ENCODE measurements at places on chromosomes 3 and 15.
A peak's percentile ranks its signal among the peaks of the same experiment; 100 is the strongest.

- no peak for DNase-seq
Observed at GRCh38 chr3:16061491-16061890, 113.0 kb upstream of the GALNT15 start.

- no peak for DNase-seq
Observed at GRCh38 chr15:41377978-41378377, 24.3 kb downstream of the NDUFAF1 start.

DNA sequence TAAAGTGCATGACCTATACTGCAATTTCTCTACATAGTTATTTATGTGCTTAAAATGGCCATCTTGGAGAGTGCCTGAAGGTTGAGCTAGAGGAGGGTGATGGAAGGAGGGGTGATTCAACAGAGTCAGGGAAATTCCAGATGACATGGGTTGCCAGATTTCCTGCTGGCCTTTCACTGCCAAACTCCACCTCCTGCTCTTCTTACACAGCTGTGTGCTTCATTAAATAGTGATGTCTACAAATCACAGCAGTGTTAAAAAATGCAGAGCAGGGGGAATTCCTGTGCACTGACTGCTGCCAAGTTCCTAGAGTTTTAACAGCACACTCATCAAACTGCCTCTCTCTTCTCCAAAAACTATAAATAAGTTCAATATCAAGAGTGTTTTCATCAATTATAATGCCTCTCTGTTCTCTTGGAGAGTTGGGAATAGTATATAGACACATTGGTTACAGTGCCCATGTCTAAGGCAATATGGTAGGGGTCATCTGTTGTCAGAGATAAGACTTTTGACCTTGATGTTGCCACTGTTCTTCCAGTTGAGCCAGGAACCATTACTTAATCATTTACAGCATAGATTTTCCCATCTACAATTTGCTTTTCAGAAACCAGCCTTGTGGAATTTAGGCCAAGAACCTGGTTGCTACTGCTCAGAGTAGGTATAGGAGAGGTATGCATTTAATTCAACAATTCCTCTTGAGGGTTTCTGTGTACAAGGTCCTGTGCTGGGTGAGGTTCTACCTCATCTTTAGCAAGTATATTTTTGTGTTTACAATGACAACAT, 79.6 kb downstream of the TP63 start:
- no peak for DNase-seq

- no peak for DNase-seq
Observed at GRCh38 chr3:174253196-174253823, 605.8 kb upstream of the NAALADL2 start.

DNA sequence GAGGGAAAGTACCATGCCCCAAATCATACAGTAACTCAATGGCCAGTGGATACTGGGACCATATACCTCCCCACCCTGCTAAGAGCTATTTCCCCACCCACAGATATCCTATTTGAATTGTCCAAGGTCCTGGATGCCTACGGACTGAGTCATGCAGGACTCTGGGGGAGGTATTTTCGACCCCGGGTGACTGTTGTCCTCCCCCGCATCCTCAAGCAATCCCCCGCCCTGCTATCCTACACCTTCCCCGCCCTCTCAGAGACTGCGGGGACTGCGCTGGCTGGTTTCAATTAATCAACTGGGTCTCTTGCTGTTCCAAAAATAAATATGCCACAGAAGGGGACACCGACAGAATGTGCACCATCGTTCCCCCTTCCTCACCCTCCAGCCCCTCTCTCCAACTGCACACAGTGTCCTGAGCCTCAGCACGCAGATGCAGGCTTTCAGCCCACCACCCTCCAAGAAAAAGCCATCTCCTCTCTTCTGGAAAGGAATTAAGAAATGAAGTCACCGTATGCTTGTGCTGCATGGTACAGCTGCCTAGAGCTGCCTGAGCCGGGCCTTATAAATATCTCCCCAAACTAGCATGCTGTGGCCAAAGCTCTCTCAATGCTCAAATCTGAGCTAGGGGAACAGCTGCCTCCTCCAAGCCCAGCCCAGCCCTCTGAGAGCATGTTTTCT, 8.1 kb downstream of the CAV3 start:
- DNase-seq: no peak

DNA sequence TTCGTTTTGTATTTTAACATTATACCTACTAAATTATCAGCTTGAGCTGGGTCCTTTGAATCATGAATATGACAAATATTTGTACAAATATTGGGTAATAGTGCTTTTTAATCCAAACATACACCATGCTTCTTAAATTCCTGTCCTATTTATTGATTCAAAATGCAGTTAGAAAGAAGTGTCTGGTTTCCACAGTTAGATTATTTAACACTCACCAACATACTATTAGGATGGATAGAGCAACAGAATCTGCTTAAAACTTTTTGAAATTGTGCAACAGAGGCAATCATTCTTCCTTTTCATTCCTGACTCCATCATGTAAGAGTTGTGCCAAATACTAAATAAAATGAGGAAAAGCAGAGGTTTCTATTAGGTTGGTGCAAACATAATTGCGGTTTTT, 281.2 kb downstream of the LSAMP start:
- DNase-seq: no peak

GRCh38 chr3:14410106-14410502, 7.7 kb downstream of the SLC6A6 start:
- no peak for DNase-seq

- DNase-seq: peak; percentile 46
Observed at GRCh38 chr3:197399486-197399885, 101.1 kb upstream of the DLG1 start.

DNA sequence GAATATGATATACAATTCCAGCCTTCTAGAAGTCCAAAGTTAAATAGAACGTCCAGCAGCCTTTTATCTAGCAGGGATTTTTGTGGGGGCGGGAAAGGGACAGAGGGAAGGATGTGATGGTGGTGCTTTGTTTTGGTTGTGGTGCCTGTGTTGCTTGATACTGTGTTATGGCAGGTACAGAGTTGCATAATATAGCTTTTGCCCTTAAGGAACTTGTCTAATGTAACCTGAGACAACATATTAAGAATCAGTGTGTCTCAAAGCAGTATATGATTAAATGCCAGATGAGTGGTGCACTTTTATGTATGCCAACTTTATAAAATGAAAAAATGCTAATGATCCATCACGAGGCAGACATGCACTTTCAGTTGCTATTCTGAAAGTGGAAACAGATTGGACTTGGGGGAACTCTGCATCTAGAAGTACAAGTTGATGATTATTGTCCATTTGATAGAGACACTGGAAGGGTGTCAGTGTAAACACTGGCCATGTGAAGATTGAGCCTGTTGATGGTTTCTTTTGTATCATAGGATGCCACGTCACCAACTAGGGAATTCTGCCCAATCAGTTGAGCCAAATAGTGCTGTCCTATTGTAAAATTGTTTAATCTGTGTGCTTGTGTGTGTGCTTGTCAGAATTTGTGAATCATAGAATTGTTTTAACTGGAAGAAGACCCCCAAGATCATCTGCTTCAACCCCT, 23.0 kb downstream of the NEO1 start:
- DNase-seq: no peak

GRCh38 chr3:63909431-63909830, 2.8 kb downstream of the SCAANT1 start:
- DNase-seq: no peak

DNA sequence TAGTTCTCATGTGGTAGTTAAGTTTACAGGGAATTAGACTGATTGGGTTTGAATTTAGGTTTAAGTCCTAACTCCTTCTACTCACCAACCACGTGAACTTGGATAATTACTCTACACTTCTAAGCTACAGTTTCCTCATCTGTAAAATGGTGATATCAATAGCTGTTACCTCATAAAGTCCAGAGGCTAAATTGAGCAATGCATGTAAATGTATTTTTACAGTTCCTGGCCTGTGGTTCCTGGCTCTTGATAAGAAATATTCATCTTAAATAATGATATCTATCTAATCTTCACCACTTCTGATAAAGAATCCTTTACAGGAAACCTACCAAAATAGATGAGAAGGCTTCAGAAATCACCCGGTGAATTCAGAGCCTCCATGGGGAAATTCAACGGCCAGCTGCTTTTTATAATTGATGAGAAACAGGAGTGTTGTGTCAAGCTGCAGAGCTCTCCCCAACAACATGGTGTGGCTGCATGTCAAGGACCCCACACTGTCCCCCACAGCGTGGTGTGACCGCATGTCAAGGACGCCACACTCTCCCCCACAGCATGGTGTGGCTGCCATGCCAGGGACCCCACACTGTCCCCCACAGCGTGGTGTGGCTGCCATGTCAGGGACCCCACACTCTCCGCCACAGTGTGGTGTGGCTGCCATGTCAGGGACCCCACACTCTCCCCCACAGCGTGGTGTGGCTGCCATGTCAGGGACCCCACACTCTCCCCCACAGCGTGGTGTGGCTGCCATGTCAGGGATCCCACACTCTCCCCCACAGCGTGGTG, 80.8 kb upstream of the PEX5L start:
- DNase-seq: no peak

DNA sequence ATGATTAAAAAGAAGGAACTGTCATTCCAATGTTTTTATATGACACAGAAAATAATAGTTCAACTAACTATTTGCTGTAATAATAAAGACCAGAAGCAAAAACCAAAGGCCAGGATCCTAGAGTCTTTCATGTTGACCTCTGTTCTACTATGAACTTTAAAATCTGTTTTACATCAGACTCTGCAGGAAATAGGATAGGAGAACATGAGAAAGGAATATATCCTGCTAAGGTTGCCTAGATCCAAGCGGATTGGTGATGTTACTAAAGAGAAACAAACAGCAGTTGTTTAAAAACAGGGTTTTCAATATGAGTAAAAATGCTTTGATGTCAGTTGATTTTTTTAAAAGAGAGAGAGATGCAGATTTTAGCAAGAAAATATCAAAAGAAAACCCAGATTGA, 549.6 kb downstream of the ZIC1 start:
- DNase-seq: no peak

- no peak for DNase-seq
Observed at GRCh38 chr3:69012800-69013252, 658 bp downstream of the EOGT start.

GRCh38 chr3:108528459-108529252, 18.3 kb upstream of the MYH15 start:
- no peak for DNase-seq

GRCh38 chr3:43503067-43503728, 118.6 kb downstream of the ANO10 start:
- DNase-seq: no peak

DNA sequence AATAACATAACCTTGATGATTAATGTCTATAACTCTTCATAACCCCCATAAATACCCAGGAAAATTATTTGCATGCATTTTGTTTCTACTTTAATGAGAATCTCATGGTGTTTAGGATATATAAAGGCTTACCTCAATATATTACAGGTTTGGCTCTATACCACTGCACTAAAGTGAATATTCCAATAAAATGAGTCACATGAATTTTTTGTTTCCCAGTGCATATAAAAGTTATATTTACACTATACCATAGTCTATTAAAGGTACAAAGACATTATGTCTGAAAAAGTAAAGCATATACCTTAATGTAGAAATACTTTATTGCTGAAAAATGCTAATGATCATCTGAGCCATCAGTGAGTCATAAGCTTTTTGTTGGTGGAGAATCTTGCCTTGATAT, 74.7 kb downstream of the SERPINI1 start:
- no peak for DNase-seq

- no peak for DNase-seq
Observed at GRCh38 chr3:170632780-170633179, 46.9 kb upstream of the SLC7A14 start.

DNA sequence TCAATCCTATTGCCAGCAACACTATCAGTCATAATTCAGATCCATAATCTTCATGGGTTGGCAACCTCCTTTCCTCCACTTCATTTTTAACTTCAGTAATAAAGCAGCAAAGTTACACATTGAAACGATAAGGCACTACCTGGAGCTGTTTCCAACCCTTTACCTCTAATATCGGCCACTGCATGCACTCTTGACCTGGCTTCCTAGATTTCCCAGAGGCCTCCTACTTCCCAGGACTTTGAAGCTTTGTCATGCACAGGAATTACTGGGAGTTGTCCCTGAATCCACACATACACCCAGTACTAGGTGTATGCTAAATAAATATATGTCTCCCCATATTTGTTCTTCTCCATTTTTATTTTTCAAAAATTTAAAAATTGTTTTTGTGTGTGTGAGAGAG, 126.1 kb downstream of the PLD1 start:
- no peak for DNase-seq

DNA sequence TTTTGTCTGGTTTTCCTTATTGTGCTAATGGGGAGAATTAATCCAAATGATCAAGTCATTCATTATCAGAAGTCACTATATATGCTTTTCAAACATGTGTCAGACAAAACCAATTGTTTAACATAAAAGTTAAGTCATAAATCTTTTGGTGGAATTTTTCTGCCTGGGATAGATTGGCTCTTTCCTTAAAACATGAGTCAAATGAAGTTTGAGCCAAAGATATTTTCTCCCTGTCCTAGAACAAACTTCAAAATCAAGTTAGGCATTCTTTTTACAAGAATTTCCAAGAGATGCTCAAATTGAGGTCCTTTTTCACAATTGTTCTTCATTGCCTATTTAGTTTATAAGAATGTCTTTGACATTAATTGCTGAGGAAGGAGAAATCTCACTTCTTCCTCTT, 138.3 kb downstream of the UACA start:
- no peak for DNase-seq

GRCh38 chr3:32856901-32857507, 39.2 kb downstream of the TRIM71 start:
- DNase-seq: no peak

GRCh38 chr3:43279532-43279931, 6.8 kb upstream of the SNRK start:
- no peak for DNase-seq

Measured in right atrium auricular region (tissue), 2 donors.